ENCODE measurements at places on chromosomes 11 and 22. TPM values are rescaled to one million over a fixed set of nuclear protein-coding genes. Genes with fewer than 3 reads are reported as not detected.

GRCh38 chr11:107392611-107393010 is 65.0 kb downstream of the CWF19L2 start:
- H3K27ac ChIP-seq, result no peak overlapping the region
- no peak for DNase-seq
- H3K36me3 ChIP-seq, result peaks cover 47% of the 10 kb centered on the region
- H3K4me3 ChIP-seq, result no peak overlapping the region
- no peaks in the 10 kb centered on the region for H3K27me3 ChIP-seq
- H3K4me1 ChIP-seq, result no peaks in the 10 kb centered on the region

DNA sequence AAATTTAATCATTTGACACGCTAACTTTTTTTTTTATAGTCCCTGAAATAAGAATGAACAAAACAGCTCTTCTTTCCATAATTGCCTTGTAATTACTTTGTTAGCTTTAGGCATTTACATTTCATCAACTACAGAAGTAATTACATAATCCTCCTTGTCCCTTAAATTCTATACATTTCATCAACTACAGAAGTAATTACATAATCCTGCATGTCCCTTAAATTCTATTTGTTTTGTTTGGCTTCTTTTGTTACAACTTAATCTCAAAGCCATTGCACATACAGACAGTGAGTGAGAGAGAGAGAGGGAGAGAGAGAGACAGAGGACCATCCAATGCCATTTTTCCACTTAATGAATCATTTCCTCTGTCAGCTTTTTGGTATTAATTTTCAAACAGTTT is 873.2 kb downstream of the METTL15 start:
- no peak for DNase-seq
- H3K36me3 ChIP-seq, result no peaks in the 10 kb centered on the region
- H3K27me3 ChIP-seq, result no peaks in the 10 kb centered on the region
- H3K4me1 ChIP-seq, result no peaks in the 10 kb centered on the region

DNA sequence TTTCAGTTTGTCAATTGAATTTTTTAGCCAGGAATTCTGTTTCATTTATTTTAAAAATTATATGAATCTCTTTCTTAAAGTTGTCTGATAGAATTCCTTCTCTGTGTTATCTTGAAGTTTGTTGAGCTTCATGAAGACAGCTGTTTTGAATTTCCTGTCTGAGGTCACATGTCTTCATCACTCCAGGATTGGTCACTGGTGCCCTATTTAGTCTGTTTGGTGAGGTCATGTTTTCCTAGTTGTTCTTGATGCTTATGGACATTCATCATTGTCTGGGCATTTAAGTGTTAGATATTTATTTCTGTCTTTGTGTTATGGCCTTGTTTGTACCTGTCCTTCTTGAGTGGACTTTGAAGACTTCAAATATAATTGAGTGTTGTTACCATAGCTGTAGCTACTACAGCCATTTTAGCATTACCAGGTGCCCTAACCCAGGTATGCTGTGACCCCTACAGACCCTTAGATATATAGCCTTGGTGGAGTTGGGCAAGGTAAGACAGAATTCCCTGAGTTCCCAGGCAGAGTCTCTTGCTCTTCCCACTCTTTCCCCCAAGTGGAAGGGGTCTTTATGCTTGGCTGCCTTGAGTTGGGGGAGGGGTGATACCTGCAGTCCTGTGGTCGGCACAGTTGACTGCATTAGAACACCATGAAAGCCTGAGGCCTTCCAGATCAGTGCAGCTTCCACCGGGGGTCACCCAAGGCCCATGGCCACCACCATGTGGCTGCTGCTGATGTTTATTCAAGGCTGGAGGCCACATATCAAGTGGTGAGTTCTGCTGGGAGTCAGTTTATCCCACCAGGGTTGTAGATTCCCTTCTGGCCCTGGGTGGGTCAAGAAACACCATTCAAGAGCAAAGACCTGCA is 229.6 kb downstream of the DYNC2H1 start:
- no peaks in the 10 kb centered on the region for H3K27me3 ChIP-seq
- no peak overlapping the region for H3K27ac ChIP-seq
- H3K4me1 ChIP-seq, result no peaks in the 10 kb centered on the region

DNA sequence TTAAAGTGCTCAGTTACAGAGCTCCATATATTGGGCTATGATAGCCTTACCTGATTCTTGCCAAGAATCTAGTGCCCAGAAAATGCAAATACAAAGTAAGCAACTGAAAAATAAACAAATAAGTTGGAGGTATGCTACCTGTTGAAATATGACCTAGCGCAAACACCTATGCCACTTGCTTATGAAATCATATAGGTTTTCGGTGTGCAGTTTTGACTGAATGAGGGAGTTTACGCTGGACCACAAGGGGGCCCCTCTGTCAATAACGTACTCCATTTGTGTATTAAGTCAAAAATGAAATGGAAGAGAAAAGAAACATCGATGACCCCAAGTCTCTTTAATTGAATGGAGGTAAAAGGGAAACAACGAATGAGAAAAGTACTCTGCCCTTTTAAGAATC is 84.9 kb upstream of the TRIM77 start:
- H3K27ac ChIP-seq, result no peak overlapping the region
- H3K36me3 ChIP-seq, result no peaks in the 10 kb centered on the region
- H3K27me3 ChIP-seq, result no peaks in the 10 kb centered on the region
- H3K4me3 ChIP-seq, result no peak overlapping the region

- H3K4me3 ChIP-seq, result no peak overlapping the region
- no peak for DNase-seq
- no peaks in the 10 kb centered on the region for H3K36me3 ChIP-seq
- H3K27ac ChIP-seq, result no peak overlapping the region
- H3K27me3 ChIP-seq, result peaks cover 49% of the 10 kb centered on the region
Measured at GRCh38 chr11:14977101-14977880, 5.1 kb upstream of the CALCA start.

GRCh38 chr11:31783252-31783651 is 27.9 kb downstream of the PAX6 start:
- H3K4me1 ChIP-seq, result no peaks in the 10 kb centered on the region
- no peak overlapping the region for H3K4me3 ChIP-seq
- no peaks in the 10 kb centered on the region for H3K36me3 ChIP-seq
- no peaks in the 10 kb centered on the region for H3K27me3 ChIP-seq
- no peak for DNase-seq

- no peak overlapping the region for H3K4me3 ChIP-seq
- no peak for DNase-seq
- H3K36me3 ChIP-seq, result no peaks in the 10 kb centered on the region
- H3K4me1 ChIP-seq, result no peaks in the 10 kb centered on the region
Measured at GRCh38 chr11:103433386-103434072, 324.3 kb downstream of the DYNC2H1 start.

DNA sequence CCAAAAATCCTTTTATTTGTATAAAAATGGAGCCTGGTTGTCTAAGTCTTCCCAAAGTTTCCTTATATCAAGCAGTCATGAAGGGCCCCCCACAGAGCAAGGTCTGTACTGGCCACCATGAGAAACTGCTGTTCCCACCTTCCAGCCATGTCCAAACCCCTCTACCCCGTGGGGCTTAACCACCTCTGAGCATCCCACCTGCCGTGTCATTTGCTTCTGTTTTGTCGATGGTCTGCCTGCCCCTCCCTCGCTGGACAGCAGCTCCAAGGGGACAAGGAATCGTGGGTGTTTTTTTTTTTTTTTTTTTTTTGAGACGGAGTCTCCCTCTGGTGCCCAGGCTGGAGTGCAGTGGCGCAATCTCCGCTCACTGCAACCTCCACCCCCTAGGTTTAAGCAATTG is 11.1 kb upstream of the ANO1 start:
- H3K4me1 ChIP-seq, result no peaks in the 10 kb centered on the region
- H3K36me3 ChIP-seq, result no peaks in the 10 kb centered on the region
- peaks cover 13% of the 10 kb centered on the region for H3K27me3 ChIP-seq
- no peak overlapping the region for H3K27ac ChIP-seq

GRCh38 chr11:17563961-17564686 is 17.1 kb downstream of the OTOG start:
- H3K4me3 ChIP-seq, result no peak overlapping the region
- H3K36me3 ChIP-seq, result no peaks in the 10 kb centered on the region
- no peak overlapping the region for H3K27ac ChIP-seq

- peaks cover 7% of the 10 kb centered on the region for H3K4me1 ChIP-seq
- no peak overlapping the region for H3K27ac ChIP-seq
- DNase-seq, result no peak
- no peaks in the 10 kb centered on the region for H3K27me3 ChIP-seq
- H3K36me3 ChIP-seq, result peaks cover 16% of the 10 kb centered on the region
Measured at GRCh38 chr22:28005513-28005912, 86.5 kb upstream of the PITPNB start.

DNA sequence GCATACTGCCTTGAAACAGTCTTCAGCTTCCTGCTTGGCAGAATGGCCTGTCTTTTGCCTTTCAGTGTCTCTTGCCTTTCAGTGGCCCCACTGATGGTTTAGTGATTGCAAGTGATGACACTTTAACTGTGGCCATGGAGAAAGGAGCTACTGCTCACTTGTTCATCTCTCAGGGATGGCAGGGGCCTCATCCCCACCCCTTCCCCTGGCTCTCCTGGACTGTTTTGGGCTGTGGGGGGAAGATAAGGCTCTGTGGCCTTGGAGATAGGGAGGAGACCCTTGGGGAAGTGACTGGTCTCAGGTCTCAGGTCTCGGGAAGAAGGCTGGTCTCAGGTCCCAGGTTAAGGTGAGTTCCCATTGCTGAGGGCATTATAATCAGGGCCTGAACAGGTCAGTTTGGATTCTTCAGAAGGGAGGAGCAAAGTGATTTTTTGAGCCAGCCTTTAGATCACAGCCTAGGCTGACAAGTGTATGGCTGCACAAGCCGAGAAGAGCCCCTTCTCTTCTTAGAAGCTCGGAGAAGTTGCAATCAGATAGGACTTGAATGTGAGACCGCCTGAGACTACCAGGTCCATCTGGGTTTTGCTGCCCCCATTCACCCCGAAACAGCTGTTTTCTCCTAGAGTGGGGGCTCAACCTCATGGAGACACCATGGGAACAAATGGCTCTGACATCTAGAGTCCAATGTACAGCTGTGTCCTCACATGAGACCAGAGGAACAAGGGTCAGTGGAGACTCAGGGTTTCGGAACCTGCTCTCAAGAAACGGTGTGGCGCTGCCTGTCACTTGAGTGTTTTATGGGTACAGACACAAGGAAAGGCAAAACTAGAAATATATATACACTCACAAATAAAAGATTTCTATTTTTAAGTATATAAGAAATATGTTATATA is 15.9 kb upstream of the P2RY2 start:
- H3K4me1 ChIP-seq, result peaks cover 39% of the 10 kb centered on the region
- H3K27me3 ChIP-seq, result no peaks in the 10 kb centered on the region
- no peaks in the 10 kb centered on the region for H3K36me3 ChIP-seq
- H3K27ac ChIP-seq, result peak overlapping the region; percentile 69

DNA sequence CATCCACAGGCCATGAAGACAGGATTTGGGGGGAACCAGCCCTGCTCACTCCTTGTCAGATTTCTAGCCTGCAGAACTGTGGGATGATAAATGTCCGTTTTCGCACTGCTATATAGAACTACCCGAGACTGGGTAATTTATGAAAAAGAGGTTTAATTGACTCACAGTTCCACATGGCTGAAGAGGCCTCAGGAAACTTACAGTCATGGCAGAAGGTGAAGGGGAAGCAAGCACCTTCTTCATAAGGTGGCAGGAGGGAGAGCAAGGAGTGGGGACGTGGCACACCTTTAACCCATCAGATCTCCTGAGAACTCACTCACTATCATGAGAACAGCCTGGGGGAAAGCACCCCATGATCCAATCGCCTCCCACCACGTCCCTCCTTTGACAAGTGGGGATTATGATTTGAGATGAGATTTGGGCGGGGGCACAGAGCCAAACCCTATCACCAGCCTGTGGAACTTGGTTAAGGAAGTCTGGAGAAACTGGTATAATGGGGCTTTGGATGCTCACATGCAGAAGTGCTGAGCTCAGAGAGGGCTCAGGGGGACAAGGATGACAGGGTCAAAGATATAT is 50.7 kb downstream of the MYEOV start:
- no peaks in the 10 kb centered on the region for H3K27me3 ChIP-seq
- H3K36me3 ChIP-seq, result no peaks in the 10 kb centered on the region
- no peak overlapping the region for H3K4me3 ChIP-seq
- H3K27ac ChIP-seq, result no peak overlapping the region
- no peaks in the 10 kb centered on the region for H3K4me1 ChIP-seq
- no peak for DNase-seq

GRCh38 chr11:120186774-120187591 is 23.8 kb upstream of the OAF start:
- H3K27ac ChIP-seq, result peak overlapping the region; percentile 49
- H3K4me3 ChIP-seq, result no peak overlapping the region
- no peaks in the 10 kb centered on the region for H3K27me3 ChIP-seq
- DNase-seq, result no peak

DNA sequence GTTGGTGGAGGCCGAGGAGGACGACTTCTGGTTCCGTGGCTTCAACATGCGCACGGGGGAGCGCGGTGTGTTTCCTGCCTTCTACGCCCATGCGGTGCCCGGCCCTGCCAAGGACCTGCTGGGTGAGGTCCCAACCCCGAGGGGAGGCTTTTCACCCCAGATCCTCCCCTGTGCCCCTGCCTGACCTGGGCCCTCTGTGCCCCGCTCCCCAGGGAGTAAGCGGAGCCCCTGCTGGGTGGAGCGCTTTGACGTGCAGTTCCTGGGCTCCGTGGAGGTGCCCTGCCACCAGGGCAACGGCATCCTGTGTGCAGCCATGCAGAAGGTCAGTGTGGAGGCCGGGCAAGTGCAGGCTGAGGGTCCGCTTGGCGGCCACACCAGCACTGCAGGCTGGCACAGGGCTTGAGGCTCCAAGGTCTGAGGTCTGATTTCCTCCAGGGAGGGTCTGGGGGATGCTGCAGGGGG is 5.1 kb downstream of the MAPK8IP2 start:
- H3K4me1 ChIP-seq, result no peaks in the 10 kb centered on the region
- DNase-seq, result no peak
- no peak overlapping the region for H3K4me3 ChIP-seq
- H3K36me3 ChIP-seq, result no peaks in the 10 kb centered on the region
- H3K27ac ChIP-seq, result no peak overlapping the region

DNA sequence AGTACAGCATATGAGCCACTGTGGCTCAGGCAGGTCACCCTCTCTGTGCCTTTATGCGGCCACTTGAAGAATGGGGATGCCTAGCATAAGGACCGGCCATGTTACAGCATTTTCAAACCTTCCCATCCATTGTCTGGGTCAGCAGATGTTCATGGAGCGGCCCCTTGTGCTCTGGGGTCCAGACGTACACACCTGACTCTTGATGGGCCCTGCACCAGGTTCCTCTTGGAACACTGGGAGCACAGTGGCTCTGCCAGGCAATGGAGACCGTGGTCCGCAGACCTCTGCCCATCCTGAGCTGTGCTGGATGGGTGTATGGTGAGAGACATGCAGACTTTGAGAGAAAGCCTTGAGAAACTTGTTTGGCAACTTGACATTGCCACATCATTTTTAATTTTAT is 9.8 kb downstream of the PRDM11 start:
- no peak for DNase-seq
- no peaks in the 10 kb centered on the region for H3K36me3 ChIP-seq
- no peak overlapping the region for H3K4me3 ChIP-seq
- no peaks in the 10 kb centered on the region for H3K27me3 ChIP-seq

- peaks cover 13% of the 10 kb centered on the region for H3K27me3 ChIP-seq
- peak; percentile 36 for DNase-seq
- no peak overlapping the region for H3K27ac ChIP-seq
Measured at GRCh38 chr22:48886604-48887393, 940.9 kb downstream of the BRD1 start.

GRCh38 chr11:70667767-70668166 is 269.4 kb downstream of the CTTN start:
- peaks cover 21% of the 10 kb centered on the region for H3K27me3 ChIP-seq
- no peaks in the 10 kb centered on the region for H3K36me3 ChIP-seq
- no peaks in the 10 kb centered on the region for H3K4me1 ChIP-seq
- no peak overlapping the region for H3K27ac ChIP-seq
- DNase-seq, result no peak

PIWIL4 gene
- total RNA-seq, result 1.9 TPM

TMEM225 gene
- not detected for total RNA-seq

PVALB gene
- 4.5 TPM for total RNA-seq

ABTB2 gene
- 2.7 TPM for total RNA-seq

TRIM51 gene
- total RNA-seq, result not detected

AQP11 gene
- total RNA-seq, result 0.18 TPM

OSBP2 gene
- 3.1 TPM for total RNA-seq

All from lower lobe of right lung (tissue), 2 donors.